ENCODE measurements at places on chromosomes 6 and 20.

DNA sequence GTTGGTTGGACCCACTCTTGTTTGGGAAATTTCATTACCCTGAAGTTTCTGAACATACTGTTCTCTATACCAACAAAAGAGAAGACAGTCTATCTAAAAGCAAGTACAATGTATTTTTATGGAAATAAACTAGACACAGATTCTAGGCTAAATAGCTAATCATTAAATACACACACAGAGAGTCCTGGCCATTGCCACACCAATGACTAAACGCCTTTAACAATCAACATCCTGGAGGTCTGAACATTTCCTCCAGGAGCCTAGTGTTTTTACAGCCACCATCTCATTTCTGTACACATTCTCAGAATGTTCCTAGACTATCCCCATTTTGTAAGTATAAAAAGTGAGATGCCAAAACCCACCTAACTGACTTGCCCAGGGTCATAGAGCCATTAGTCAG is 141.6 kb upstream of the RREB1 start:
- no peak for DNase-seq

DNA sequence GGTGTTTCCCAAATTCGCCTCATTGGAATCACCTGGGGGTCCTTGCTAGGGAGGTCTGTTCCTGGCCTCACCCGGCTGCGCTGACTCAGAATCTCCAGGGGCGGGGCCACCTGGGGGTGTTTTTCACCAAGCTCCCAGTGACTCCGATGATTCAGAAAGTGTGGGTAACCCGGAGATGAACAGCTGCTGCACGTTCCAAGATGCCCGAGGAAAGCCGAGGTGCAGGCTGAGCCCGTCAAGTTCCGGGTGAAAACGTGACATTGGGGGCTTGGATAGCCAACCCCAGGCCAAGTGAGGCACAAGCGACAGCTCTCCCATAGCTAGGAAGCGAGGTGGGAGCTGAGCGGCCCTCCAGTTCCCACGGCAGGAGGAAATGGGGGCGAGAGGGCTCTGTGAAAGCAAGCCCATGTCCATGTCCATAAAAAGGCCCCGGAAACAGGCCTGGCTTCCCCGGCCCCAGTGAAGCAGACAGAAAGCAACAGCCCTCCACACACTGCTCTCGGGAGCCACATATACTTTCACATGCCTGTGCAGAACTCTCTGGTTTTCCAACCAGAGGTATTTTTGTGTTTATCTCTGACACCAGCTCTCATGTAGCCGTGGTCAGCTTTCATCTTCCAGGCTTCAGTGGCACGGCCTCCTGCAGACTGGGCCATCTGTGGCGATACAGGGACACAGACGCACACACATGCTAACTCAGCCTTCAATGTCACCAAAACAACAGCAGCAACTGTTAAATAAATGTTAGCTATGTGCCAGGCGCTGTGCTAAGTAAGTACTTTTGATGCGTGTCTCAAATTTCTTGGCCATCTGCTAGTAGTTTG is 90.7 kb upstream of the CCDC28A start:
- DNase-seq: peak; percentile 43

GRCh38 chr20:57219071-57219677 is 47.3 kb downstream of the BMP7 start:
- no peak for DNase-seq

- DNase-seq: no peak
Measured at GRCh38 chr20:25116739-25117458, 35.0 kb upstream of the VSX1 start.

GRCh38 chr6:13681305-13682061 is 30.2 kb downstream of the RANBP9 start:
- DNase-seq: no peak
